ENCODE measurements at places on chromosomes 1 and 21.

- DNase-seq = no peak
These were observed 263.4 kb downstream of the NPHP4 start for GRCh38 chr1:5728663-5729355.

DNA sequence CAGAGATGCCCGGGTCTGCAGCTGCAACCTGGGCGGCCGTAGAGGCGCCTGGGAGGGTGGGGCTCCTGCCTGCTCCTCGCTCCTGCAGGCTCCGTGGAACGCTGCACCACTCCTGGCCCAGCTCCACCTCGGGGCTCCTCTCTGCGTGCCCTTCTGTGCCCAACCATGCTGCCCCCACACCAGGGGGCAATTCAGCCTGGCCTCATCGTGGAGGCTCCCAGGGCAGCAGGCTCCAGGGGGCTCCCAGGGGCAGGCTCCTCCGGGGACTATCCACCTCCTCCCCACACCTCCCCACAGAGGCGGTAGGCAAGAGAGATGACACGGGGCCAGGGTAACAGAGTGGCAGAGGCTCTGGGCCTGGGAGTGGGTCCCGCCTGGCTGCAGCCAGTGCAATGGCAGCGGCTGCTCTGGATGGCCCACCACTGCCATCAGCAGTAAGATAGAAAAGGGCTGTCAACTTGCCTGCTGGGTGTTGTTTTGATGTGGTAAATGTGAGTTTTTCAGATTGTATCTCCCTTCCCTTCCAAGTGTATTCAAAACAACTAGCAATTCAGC, 22.4 kb upstream of the LRRC8C start:
- DNase-seq = peak; percentile 80

GRCh38 chr1:17184822-17185484, 20.0 kb upstream of the PADI1 start:
- DNase-seq = no peak

GRCh38 chr1:220741349-220741748, 6.8 kb upstream of the MTARC2 start:
- DNase-seq = no peak

- no peak for DNase-seq
These were observed 127.5 kb downstream of the RHOU start for GRCh38 chr1:228862542-228863505.

DNA sequence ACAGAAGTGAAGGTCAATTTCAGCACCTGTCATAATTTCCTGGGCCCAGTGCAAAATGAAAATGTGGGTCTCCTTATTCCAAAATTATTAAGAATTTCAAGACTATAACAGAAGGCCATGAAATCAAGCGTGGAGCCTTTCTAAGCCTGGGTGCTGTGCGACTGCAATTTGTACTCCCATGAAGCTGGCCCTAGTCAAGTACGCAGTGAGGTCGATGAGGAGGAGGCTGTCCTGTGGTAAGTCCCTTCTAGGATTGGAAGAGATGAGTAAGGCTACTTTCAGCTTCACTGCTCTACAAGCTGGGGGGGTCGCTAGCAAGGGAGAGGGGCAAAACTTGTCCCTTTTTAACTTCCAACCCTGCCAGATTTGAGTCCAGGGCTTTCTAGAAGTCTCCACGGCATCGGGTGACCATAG, 410 bp upstream of the NUDC start:
- no peak for DNase-seq

DNA sequence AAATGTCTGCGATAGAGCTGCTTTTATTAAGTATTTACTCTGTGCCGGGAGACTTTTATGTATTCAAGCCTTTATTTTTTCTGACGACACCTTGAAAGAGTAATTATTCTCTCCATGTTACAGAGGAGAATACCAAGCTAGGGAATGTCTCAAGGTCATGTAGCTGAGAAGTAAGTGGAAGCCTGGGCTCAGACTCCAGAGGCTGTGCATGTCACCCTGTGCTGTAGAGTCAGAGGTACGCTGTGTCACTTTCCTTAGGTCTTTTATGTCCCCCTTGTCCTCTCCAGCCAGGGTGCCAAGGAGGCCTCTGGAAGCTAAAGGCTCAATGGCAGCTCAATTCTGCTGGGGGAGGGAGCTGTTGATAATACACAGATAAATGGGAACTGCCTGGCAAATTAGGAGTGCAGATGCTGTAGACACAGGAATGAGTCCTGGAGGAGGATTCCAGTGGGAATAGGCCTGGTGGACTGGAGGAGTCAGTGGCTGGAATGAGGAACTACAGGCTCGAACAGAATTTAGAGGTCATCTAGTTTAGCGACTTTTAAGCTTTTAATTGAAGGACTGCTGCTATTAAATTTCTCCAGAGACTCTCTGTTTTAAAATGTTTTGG, 9.3 kb upstream of the IL19 start:
- DNase-seq = no peak

DNA sequence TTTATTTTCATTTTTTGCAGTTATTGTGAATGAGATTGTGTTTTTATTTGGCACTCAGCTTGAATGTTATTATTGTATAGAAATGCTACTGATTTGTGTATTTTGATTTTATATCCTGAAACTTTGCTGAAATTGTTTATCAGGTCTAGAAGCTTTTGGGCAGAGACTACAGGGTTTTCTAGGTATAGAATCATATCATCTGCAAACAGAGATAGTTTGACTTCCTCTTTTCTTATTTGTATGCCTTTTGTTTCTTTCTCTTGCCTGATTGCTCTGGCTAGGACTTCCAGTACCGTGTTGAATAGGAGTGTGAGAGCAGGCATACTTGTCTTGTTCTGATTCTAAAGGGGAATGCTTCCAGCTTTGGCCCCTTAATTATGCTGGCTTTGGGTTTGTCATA, 27.3 kb downstream of the ZNF691 start:
- DNase-seq = no peak

DNA sequence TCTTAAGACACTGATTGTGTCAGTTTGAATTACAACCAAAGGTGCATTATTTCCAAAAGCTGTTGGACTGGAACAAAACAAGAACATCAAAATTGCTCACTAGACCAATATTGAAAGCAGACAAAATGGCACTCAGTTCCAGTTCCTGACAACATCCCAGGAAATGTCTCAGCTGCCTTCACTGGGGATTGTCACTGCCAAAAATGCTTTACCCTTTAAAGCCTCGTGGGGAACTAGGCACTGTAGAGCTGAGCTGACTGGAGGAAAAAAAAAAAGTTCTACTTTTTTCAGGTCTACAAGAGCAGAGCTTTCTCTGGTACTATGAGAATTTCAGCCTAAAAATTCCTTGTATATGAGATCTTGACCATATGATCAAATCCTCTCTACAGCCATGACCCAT, 21.9 kb downstream of the GPR52 start:
- DNase-seq = no peak

- no peak for DNase-seq
These were observed 17.8 kb downstream of the YBX1 start for GRCh38 chr1:42700006-42700405.

GRCh38 chr21:25936776-25937175, 202.0 kb downstream of the GABPA start:
- no peak for DNase-seq

- no peak for DNase-seq
These were observed 64.3 kb upstream of the MORC3 start for GRCh38 chr21:36255663-36256062.

- no peak for DNase-seq
These were observed 9.7 kb upstream of the DHX9 start for GRCh38 chr1:182829285-182829932.

GRCh38 chr1:15443281-15443680, 5.0 kb downstream of the CTRC start:
- DNase-seq = no peak

GRCh38 chr1:108831225-108831624, 25.7 kb downstream of the AKNAD1 start:
- DNase-seq = no peak

- no peak for DNase-seq
These were observed 12.0 kb upstream of the CTSS start for GRCh38 chr1:150777544-150777943.

DNA sequence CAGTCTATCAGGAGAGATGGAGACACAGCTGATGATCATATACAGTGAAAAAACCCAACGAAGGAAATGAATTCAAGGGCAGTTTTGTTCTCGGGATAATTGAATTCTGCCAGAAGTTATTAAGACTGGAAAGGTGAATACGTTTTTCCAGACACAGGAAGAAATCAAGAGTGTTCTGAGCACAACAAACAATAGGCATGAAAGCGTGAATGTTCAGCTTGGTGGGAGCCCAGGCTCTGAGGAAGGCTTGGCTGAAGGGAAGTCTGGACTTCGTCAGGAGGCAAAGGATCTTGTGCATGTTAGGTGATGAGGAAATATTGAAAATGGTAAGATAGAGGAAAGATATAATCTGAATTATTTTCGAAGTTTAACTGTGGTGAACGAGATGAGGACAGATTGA, 50.4 kb downstream of the CYYR1 start:
- DNase-seq = no peak

DNA sequence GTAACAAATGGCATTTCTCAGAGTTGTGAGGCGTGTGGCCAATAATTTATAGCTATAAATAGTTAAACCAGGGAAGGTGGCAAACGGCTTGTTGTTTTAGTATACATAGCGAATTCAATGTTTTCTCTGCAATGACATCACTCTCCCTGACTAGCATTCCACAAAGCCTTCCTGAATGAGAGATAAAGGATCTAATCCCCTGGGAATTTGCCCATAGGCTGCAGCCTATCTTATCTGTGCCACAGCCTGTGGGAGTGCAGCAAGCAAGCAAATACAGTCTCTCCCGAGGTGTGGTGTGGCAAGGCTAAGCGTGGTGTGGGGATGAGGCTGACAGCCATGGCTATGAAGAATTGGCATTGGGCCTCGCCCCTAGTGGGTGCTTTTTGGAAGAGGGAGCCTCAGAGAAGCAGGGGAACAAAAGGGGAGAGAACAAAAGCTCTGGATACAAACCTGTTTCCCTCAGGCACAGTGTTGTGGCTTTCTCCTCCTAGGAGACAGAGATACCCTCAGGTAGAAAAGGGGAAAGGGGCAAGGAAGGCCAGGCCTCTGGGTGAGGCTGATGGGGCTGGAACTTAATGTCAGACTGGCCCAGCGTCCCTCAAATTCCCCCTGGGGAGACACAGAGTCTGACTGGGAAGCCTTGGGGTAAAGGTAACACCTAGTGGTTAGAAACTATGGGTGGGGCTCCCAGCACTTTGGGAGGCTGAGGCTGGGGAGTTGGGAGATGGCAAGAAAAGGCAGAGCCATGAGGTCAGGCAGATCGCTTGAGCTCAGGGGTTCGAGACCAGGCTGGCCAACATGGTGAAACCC, 8.9 kb downstream of the TAGLN2 start:
- DNase-seq = no peak

- DNase-seq = peak; percentile 88
These were observed 59.5 kb downstream of the POFUT2 start for GRCh38 chr21:45228171-45228641.

GRCh38 chr1:245986404-245987218, 520.5 kb downstream of the SMYD3 start:
- DNase-seq = no peak

- no peak for DNase-seq
These were observed 203.3 kb upstream of the IVNS1ABP start for GRCh38 chr1:185520188-185520920.

DNA sequence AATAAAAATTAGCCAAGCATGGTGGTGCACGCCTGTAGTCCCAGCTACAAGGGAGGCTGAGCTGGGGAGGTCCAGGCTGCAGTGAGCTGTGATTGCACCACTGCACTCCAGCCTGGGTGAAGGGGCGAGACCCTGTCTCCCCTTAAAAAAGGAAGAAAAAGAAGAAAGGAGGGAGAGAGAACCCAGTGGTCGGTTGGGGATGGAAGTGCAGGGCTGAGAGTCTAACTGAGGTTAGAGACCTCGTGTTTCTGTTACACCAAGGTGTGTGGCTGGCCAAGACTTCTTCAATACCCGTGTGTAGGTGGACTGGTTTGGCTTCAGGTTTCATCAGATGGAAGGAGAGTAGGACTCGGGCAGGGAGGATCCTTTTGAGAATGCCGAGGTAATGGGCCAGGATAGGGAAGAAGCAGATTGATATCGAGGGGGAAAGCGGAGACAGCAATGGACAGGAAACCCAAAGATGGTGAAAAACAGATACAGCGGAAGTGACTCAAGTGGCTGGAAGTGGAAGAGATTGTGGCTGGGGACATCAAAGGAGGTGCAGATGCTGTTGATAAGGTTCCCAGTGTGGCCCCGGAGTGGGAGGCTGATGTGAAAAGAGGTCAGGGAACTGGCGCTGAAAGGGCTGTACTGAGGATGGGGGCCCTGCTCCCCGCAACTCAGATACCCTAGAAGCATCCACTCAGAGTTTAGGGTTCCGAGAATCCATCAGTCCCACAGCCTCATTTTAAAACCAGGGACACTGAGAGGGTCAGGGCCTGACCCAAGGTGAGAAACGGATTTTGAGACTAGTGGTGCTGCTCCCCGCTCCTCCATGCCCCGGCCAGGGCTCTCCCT, 681 bp upstream of the UBXN10 start:
- DNase-seq = peak; percentile 66

- DNase-seq = no peak
These were observed 115.9 kb downstream of the FGGY start for GRCh38 chr1:59412718-59413326.

- no peak for DNase-seq
These were observed 2.1 kb upstream of the RGS1 start for GRCh38 chr1:192573499-192573898.

DNA sequence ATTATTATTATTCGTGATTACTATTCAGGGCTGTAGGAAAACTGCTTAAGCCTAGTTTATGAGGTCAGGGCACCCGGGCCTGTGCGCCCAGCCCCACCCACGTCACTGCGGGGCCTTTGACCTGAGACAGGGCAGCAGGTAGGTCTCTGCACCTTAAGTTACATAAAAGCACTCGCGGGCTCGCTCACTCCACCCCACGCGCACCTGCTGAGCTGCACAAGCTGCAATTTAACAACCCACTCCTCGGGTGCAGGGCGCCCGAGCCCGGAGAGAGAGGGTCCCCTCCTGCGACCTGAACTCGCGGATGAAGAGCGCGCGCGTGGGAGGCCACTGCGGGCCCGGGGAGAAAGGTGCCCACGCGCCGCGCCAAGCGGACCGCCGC, 477 bp downstream of the ICMT start:
- DNase-seq = no peak

Measured in CD8-positive, alpha-beta memory T cell (primary cell).